ENCODE measurements at places on chromosomes 4 and X.

GRCh38 chrX:71067712-71068043 lies 456 bp downstream of the SNX12 start:
- DNase-seq, result no peak

DNA sequence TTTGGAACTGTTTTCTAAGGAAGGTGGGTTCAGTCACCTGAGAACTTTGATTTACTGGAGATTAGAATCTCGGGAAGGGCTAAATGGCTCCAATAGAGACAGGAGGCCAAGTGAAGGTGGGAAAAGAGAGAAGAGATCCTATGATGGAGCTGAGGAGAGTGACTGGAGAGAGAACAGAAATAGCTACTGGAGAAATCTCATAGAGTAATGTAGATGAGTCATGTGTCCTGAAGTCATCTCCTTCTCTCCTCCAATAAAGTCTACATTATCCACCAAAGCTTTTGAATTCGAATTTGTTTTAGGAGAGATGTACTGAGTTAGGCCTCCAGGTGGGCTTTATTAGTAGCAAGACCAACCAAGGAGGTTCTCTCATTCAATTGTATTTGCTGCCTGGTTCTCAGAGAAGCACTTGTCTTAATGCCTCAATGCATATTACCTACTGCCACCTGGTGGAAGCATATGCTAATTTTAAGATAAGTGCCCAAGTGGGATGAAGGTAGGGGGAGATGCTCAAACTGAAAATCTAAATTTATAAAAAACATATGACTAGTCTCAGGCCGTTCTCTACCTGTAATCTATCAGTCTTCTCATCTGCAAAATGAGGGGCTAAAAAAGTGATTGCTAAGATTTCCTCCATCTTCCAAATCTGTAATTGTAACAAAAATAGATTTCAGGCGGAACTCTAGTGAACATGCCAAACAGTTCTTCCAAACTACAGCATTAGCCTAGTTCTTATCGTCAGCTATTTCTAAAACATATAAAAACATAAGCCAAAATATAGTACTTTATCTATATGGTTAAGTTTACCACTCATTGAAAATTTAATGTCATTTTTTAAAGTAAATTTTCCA lies 24.4 kb downstream of the TXK start:
- no peak for DNase-seq

GRCh38 chrX:152061557-152061956 lies 76.8 kb downstream of the MAGEA10 start:
- DNase-seq, result no peak

- no peak for DNase-seq
Observed at GRCh38 chr4:40949358-40950100, 199.8 kb downstream of the NSUN7 start.

- no peak for DNase-seq
Observed at GRCh38 chr4:88820698-88821415, 123.2 kb upstream of the NAP1L5 start.

DNA sequence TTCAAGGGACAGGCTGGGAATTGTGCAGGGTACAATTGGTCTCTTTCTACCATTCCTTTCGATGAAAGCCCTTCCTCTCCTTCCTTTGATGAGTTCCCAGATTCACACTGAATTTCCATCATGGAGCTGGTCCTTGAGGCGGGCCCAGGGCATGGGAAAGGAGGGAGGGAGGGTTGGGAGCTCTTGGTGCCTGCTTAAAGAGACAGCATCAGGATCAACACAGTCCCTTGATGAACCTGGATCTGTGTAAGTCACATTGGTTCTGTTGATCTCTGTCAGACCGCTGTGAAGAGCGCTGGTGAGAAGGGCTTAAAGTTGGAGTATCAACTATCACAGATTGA lies 4.4 kb downstream of the PLP1 start:
- DNase-seq, result no peak

DNA sequence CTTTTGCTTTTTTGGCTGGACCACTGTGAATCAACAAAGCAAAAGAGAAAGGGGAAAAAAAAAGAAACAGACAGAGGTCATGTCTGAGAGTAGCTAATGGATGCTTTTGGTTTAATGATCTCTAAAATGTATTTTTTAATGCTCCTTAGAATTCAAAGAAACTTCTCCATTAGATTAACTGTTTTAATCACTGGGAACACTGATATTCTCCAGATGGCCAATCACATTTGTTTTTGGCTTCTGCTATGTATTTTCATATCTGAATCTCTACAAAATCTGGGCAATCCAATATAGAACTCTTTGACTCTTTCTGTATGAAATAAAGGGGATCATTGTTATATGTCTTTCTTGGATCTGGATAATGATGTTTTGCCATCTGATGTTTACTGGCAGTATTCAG lies 278.2 kb downstream of the ADGRL3 start:
- no peak for DNase-seq

DNA sequence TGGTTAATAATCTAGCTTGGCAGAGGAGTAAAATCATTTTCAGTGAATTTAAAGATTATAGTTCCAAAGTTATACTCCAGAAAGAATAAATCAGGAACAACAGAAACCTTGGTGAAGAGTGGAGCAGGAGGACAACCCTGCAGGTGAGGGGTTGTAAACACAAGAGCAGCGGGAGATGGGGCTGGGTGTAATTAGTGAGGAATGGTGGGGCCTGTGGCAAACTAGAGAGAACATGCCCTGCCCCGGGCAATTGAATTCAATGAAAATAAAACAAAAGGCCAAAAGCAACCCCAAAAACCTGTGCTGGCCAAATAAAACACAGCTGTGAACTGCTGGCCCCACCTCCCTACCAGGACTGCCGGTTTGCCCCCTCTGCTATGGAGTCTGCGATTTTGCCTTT lies 325.2 kb downstream of the NR3C2 start:
- DNase-seq, result no peak

DNA sequence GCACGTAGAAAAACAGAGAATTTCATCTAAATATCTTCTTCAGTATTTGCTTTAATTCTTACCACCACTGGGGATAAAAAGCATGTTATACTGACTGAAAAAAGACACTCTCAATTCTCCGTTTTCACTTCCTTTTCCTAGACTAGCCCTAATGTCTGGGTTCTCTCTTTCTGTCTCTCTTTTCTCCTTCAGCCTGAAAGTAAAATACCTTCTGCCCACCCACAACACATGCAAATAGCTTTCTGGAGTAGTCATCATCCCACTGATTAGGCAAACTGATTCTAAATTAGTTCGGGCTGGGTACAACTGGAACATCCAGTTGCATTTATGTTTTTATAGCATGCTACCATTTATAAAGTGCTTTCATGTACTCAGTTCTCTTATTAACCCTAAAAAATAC lies 142.4 kb upstream of the ANKRD50 start:
- no peak for DNase-seq

GRCh38 chr4:59565836-59566235 lies 1634.3 kb upstream of the ADGRL3 start:
- DNase-seq, result no peak

DNA sequence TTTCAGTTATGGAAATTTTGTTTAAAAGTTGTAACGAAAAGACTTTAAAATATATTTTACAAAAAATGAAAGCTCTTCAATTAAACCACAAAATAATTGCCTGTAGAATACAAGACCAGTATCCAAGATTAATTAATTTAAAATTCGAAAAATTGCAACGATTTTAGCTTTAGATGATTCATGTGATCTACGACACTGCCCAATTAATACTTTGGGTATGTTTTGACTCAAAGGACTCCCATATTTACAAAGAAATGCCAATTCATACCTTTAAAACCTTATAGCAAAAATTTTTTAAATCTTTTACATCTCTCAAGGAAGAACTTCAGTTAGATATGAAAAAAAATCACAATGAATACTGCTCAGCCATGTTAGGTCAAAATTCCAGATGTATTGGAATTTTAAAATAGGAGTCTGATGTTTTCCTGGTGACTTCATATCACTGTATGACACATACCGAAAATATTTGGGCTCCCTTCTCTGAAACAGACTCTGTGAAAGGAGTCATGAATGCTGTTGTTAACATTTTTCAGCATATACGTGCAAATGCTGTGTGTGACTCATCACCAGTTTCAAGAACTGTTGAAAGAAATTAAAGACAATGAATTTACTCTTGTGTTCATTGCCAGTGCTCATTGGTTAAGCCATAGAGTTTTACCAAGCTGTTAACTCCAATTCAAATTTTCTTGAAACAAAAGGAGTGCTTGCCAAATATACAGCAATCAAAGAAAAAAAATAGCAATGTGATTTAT lies 13.8 kb upstream of the SMS start:
- DNase-seq, result no peak

DNA sequence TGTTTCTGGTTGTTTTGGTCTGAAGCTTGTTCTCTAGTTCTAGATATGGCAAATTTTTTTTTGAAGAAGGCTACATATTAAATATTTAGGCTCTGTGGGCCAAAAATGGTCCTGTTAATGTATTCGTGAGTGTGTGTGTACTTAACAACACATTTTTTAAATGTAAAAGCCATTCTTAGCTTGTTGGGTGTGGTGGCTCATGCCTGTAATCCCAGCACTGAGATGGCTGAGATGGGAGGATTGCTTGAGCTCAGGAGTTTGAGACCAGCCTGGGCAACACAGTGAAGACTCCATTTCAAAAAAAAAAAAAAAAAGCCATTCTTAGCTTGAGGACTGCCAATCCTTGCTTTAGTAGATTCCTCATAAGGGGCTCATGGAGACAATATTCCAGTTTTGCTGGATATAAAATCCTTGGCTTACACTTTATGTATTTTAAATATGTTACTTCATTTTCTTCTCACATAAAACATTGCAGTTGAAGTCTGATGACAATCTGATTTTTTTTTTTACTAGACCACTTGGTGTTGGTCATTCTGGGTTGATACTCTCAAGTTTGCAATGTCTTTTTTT lies 23.4 kb downstream of the NOCT start:
- DNase-seq, result no peak

- no peak for DNase-seq
Observed at GRCh38 chrX:19611636-19612376, 96.5 kb upstream of the MAP3K15 start.

DNA sequence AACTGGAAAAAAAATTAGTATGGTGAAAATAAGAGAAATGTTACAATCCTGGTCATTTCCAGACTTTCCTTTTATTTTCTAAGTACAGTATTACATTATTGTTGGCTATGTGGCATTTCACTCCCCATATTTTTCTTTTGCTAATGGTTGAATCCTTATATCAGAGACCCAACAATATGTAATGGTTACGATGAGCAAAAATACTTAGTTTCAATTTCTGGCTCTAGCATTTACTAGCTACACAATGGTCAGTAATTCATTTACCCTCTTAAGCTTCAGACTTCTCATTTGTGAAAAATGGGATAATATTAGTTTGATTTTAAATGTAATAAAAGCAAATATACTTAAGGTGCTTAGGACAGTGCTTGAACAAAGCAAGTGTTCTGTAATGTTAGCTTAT lies 942.9 kb upstream of the PABPC4L start:
- no peak for DNase-seq

DNA sequence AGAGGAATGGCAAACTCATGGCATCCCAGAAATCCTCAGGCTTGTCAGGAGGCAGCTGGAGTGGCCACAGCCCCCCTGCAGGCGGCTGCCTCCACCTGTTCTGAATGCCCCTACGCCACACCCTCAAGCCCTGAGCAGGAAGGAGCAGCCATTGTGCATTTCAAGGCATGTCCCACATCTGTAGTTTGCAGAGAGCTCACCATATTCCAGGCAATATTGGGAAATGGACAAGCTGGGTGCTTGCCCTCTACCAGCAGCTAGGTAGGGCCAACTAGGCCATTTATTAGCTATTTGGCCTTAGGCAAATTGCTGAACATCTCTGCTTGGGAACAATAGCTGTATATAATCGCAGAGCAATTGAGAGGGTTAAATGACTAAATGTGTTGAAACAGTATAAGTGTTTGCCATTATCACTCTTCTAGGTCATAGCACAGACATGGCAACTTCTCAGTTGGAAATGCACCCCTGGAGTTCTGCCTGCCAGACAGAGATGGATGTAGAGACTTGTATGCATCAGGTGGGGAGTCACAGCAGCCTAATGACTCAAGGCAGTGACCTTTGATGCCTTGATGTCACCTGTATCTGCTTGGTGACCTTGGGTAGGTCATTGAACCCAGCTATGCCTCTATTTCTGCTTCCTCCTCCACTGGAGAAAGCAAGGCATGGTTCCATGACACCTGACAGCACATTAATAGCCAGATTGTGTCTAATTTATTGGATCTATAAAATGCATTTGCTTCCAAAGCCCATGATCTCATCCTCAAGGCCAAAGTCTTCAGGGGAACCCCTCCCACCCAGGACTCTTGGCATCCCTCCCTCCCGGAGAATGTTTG lies 52.8 kb downstream of the FHDC1 start:
- no peak for DNase-seq

- DNase-seq, result no peak
Observed at GRCh38 chr4:169620880-169621248, 486 bp downstream of the CLCN3 start.

GRCh38 chrX:43139645-43140044 lies 361.7 kb upstream of the PPP1R2C start:
- no peak for DNase-seq

DNA sequence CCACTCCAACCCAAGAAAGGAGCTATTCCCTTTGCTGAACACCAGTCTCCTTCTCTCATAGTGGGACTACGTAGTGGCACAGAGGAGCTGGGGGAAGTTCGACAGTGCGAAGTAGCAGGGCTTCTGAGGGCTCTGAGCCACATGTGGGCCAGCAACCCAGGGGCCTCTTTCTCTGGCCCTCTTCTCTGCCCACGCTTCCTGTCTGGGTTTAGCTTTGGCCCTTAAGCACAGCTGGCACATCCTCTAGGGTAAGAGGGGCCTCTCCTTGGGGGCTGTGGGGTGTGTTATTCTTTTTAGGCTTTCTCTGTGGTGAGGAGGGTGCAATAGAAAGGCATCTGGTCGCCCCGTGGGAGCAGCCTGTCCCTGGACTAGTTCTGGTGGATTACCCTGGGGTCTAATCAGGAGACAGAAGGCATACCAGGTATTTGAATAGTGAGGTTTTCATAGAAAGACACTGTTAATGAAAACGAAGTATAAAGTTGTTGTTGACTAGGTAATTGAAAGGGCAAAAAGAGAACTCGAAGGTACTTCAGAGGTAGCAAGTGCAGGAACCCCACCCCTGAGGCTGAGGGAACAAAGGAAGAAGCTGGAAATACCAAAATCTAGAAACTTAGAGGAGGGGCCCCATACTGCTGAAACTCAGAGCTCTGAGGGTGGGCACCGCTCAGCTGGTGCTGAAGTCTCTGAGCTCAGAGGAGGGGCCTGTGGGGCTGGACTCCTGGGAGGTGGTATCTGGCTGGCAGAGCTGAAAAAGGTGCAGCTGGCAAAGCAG lies 151.9 kb upstream of the RPS6KA3 start:
- DNase-seq, result no peak

GRCh38 chrX:123277347-123277746 lies 93.3 kb downstream of the GRIA3 start:
- DNase-seq, result no peak
